Activated CD4-positive, alpha-beta T cell treated with anti-CD3 and anti-CD28 coated beads, Interleukin-2, amount 10 ng/mL, durations not matched to agents 24 days and 14 days (primary cell): ENCODE measurements at places on chromosomes 6 and 20. TPM values are rescaled to one million over a fixed set of nuclear protein-coding genes. Genes with fewer than 3 reads are reported as not detected.
A peak's percentile ranks its signal among the peaks of the same experiment; 100 is the strongest.

LST1 gene
- 42.6 and 46.4 TPM in 2 replicates for total RNA-seq

LY6G6D gene
- not detected in 2 replicates for total RNA-seq

NT5DC1 gene
- total RNA-seq = 38.1 and 38.9 TPM in 2 replicates

- DNase-seq = no peak
- H3K27me3 ChIP-seq = peaks cover 54% of the 10 kb centered on the region
- no peak overlapping the region for H3K27ac ChIP-seq
- H3K4me3 ChIP-seq = no peak overlapping the region
Observed at GRCh38 chr6:165662041-165662748, 846 bp downstream of the PDE10A start.

DNA sequence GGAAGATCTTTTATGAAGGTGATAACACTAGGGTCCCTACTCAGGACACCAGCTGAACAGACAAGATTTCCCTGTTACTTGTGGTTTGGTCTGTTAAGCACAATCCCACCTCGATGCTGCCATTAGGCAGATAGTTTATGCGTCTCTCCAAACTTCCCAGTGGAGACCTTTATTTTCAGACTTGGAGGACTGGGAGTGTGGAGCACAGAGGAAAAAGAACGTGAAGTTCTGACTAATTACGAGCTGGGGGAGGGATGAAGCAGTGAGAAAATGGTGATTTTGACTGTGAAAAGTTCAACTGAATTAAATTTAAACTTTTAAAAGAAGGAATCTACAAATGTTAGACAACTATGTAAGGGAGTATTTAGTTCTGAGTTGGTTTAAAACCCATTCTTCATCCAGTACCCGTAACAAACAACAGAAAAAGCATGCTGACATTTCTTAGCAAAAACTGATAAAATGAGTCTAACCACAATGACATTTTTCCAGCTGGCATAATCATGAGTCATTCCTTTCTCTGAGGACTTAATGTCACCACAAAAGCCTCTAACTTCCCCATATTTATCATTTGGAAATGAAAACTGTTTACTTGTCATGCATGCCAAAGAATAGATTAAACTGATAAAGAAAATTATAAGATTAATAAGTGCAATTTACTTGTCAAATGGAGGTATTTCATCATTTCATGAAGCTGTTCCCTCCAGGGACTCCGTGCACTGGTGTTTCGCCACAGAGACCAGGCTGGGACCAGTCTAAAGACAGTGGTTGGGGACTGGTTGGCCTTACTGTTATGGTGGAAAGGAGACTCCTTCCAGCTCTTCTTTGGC, 113.3 kb upstream of the SSTR4 start:
- H3K36me3 ChIP-seq = no peaks in the 10 kb centered on the region
- peaks cover 4% of the 10 kb centered on the region for H3K27me3 ChIP-seq
- peak overlapping the region; percentile 31 for H3K27ac ChIP-seq
- DNase-seq = peak; percentile 24

GRCh38 chr6:17179530-17180073, 77.8 kb downstream of the STMND1 start:
- H3K4me1 ChIP-seq = no peaks in the 10 kb centered on the region
- no peak overlapping the region for H3K27ac ChIP-seq
- H3K4me3 ChIP-seq = no peak overlapping the region

GRCh38 chr20:41432746-41433145, 66.1 kb upstream of the EMILIN3 start:
- H3K36me3 ChIP-seq = peaks cover 65% of the 10 kb centered on the region
- no peaks in the 10 kb centered on the region for H3K27me3 ChIP-seq
- no peak for DNase-seq
- peak overlapping the region; percentile 79 for H3K27ac ChIP-seq
- H3K4me1 ChIP-seq = peaks cover 62% of the 10 kb centered on the region
- peak overlapping the region; percentile 70 for H3K4me3 ChIP-seq

DNA sequence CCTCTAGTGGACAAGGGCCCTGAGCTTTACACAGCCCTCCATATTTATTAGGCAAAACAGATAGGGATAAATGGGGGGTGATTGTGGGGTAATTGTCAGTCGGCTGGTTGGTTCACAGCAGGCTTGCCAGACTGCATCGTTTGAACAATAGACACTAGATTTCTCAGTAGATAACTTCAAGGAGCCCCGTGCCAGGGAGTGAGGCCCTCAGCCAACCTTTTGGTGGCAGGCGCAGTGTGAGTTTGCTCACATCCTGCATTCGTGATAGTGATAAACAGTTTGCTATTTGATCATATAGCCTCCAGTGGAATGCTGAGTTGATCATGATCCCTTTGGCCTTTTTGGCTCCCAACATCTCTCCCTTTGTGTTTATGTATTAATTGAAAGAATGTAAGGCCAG, 3.6 kb upstream of the ABHD12 start:
- no peak overlapping the region for H3K4me3 ChIP-seq
- H3K27ac ChIP-seq = no peak overlapping the region
- no peaks in the 10 kb centered on the region for H3K36me3 ChIP-seq
- H3K27me3 ChIP-seq = no peaks in the 10 kb centered on the region
- no peak for DNase-seq
- peaks cover 10% of the 10 kb centered on the region for H3K4me1 ChIP-seq

DNA sequence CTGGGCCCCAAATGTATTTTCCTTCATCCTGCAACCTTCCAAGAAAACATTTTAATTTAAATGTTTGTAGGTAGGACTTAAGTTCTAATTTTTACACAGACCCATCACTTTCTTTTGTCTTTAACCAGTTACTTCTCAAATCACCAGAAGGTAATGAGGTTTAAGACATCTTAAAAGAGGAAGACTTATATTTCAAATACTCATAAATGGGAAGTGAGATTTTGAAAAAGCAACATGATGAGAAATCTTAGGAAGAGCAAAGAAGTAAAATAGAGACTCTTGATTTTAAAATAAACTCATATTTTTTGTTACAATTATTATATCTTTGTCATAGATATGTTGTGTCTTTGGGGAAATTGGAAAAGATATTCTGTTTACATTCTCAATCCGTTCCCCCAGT, 82.3 kb downstream of the SYNE1 start:
- no peak overlapping the region for H3K27ac ChIP-seq
- H3K4me3 ChIP-seq = no peak overlapping the region
- H3K27me3 ChIP-seq = peaks cover 2% of the 10 kb centered on the region
- no peaks in the 10 kb centered on the region for H3K36me3 ChIP-seq
